ENCODE measurements at places on chromosomes 3 and 15.
A peak's percentile ranks its signal among the peaks of the same experiment; 100 is the strongest.

DNA sequence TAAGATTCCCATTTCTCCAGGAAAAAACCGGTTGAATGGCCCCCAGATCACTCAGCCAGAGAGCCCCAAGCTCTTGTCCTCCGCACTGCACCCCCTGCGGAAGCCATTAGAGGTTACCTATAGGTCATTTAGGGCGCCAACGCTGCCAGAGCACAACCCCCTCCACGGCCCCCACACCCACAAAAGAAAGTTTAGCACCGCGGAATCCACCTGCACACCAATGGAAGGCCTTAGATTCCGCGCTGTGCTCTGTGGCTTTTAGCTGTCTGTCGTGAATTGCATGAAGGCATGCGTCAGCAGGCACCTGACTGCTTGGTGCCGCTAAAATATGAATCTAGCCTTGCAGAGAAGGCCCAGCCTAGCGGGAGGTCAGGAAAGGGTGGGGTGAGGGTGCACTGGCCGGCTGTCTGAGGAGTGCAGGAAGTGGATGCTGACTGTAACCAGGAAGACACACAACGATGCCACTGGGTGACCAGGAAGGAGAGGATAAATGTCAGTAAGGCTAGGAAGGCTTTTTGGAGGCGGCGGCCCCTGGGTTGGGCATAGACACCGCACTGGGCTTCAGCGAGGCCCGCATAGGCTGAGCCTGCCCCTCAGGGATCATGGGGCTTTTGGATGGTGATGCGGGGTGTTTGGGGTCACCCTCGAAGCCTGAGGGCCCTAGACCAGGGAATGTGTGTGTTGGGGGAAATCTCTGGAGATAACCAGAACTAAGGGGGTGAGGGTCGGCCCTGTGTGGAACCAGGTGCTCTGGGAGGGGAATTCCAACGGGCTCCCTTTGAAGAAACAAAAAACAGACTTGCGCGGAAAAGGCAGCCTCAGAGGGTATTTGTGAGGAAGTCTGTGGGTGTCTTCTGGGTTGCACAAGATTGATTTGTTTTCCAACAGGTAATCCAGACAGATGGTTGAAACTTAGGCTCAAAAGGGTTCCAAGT lies 976 bp upstream of the NUP210 start:
- DNase-seq, result peak; percentile 34

GRCh38 chr15:81002331-81003096 lies 1.8 kb downstream of the TLNRD1 start:
- DNase-seq, result no peak

DNA sequence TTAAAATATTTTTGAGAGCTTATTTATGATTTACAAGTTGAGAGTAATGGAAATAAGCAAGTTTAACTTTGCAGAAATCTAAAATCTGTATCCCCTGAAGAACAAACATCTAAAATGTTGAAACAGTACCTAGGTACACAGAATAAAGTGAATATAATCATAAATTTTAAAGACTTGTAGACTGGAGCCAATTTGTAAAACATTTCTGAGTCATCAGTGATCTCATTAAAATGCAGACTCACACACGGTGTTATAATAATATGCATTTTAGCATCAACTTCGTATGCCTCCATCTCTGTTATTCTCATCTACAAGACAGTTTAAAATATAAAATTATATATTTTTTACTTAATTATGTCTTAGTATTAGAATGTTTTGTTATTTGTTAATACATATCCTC lies 399.5 kb upstream of the GOLIM4 start:
- no peak for DNase-seq

GRCh38 chr3:32592696-32593353 lies 22.2 kb upstream of the DYNC1LI1 start:
- no peak for DNase-seq

DNA sequence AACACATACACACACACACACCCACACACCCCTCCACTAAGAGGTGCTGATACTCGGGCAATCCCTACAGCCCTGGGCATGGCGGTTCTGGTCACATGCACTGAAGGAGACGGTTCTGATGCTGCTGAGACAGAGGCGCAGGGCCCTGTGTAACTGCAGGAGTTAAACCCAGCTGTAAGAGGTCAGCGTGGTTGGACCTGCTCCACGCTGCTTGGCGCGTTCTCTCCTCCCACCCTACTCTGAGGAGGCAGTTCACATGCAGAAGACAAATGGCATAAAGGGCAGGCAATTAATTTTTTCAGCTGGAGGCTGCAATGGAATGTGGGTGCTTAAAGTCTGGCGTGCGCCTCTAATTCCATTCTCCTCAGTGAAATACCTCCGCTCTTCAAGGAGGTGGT lies 35.2 kb downstream of the GRK7 start:
- no peak for DNase-seq

GRCh38 chr3:63519426-63519825 lies 133.0 kb upstream of the SNTN start:
- no peak for DNase-seq

DNA sequence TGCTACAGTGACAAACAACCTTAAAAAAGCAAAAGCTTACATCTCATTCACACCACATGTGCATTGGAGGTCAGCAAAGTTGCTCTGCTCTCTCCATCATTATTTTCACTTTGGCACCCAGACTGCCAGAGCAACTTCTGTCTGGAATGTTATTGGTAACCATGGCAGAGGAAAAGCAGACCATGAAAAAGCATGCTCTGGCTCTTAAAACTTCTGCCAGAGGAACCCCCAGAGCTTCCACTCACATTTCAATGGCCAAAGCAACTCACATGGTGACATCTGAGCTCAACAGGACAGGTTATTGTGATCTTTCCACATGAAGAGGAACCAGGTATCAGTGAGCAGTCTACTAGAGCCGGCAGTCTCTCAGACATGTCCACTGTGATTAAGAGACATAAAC lies 21.9 kb upstream of the FRMD5 start:
- DNase-seq, result no peak

DNA sequence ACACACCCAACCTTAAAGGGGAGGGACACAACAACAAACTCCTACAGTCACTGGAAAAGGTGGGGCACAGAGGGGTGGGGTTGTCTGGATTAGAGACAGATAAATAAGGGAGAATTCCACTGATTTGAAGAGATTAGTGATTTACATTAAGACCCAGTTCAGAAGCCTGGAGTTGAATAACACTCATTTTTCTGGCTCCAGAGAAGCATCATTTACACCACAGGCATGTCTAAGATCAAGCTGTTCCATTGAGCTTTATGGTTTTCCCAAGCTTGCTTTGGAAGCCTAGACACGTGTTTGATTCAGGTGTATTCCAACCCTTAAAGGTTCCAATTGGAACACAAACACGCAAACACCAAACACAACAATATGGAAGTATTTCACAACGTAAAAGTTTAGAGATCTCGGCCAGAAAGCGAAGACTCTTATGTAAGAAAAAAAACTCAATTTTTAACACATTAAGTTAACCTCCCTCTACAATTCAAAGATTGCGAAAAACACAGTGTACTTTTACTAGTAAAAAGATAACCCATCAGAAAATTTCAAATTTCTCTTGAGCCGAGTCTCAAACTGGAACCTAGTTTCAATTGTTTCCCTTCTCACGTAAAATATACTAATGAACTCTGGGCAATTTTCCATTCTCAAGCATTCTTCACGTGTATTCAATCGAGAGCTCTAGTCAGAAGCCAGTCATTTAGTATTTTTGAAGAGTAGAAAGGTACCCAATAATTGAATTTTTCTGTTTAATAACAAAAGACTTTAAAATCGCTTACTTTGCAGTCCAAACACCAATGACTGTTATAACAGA lies 2.1 kb downstream of the TRA2B start:
- DNase-seq, result no peak

GRCh38 chr3:153980252-153980590 lies 141.0 kb upstream of the ARHGEF26 start:
- no peak for DNase-seq

DNA sequence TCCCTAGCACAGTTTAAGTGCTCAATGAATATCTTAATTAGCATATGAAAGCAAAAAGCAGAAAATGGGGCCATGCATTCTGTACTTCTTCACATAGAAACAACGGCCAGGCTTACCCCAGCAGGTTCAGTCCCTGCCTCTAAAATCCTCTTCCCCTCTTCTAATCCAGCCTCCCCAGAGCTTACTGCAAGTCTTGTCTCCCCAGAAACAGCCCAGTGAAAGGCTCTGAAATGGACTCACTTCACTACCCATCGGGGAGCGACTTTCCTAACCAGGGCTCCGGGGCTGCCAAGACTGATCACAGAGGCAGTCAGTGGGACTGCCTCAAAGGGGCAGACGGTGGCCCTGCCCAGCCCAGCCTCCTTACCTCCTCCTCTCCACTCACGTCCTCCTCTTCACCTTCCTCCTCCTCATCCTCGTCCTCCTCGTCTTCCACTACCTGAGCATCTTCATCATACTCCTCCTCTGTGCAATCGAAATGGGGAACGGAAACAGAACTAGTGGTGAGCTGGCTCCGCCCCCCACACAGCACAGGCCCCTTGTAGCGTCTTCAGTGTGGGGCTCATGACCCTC lies 38.0 kb downstream of the ANP32A start:
- no peak for DNase-seq

GRCh38 chr3:155629056-155629455 lies 115.8 kb downstream of the PLCH1 start:
- no peak for DNase-seq

DNA sequence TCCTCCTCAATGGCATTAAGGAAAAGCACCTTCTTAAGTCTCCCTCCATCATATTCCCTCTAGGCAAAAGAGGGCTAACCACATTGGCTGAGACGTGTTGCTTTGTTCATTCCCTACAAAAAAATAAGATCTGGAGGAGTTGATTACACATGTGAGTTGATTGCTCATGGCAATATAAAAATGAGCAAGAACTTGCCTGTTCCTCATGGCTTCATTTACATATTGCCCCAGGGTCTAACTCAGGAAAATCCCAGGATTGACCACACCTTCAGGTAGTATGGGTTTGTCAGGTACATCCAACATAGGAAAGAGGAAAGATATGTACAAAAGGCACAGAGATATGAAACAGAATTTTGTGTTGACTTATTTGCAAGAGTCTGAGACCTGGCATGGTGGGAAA lies 35.5 kb downstream of the NFKBIZ start:
- DNase-seq, result no peak

GRCh38 chr15:73737535-73737934 lies 15.6 kb downstream of the INSYN1 start:
- DNase-seq, result no peak

DNA sequence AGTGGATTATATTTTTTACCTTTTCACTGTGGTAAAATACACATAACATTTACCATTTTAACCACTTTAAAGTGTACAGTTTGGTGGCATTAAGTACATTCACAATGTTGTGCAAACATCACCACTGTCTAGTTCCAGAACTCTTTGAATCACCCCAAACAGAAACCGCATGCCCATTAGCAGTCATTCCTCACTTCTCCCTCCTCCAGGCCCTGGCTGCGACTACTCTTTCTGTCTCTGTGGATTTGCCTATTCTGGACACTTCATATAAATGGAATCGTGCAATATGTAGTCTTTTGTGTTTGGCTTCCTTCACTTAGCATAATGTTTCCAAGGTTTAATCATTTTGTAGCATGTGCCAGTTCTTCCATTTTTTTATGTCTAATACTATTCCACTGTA lies 409.8 kb downstream of the NTRK3 start:
- DNase-seq, result no peak

GRCh38 chr3:102074946-102075345 lies 225.6 kb downstream of the NFKBIZ start:
- DNase-seq, result no peak

DNA sequence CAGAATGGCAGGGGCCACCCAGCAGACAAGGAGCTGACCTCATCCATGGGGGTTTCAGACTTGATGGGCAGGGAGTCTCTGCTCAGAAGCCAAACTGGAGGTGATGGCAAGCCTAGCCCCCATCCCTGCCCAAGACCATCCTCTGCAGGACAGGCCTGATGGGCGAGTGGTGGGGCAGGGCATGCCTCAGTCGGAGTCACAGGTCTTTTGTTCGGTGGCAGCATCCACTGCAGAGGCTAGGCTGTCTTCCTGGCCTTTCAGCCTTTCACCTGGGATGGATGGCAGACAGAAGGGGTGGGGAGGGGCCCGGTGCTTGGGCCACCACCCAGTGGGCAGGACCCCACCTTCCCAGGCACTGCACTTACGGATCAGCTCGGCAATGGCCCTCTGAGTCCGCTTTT lies 44.4 kb downstream of the PTH1R start:
- DNase-seq, result no peak
